ENCODE measurements at places on chromosomes 7 and 10.

GRCh38 chr7:44515590-44516268, 25.3 kb upstream of the NUDCD3 start:
- no peak for DNase-seq

DNA sequence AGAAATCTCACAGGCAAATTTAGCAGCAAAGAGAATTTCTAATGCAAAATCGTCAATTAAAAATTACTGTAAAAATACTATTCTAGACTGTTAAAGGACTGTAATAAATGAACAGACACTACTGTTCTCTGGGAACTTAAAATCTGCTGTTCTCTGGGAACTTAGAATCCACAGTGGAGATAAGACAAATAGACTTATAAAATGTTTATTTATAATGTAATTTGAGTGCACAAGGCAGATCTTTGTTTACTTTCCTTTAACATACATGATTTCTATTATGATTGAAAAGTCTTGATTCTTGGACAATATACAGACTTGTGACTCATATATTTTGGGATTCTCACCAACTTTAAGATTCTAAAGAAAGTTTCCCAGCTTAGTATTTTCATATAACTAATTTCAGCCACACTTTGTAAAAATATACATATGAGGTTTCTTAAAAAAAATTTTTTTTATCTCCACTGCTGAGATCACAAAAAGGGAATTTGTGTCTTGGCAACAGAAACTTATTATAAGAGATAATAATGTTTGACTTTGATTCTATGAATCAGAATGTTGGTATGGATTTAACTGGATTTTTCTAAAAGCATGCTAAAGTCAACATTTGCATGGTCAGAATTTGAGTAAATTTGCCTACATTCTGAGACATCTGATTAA, 166.3 kb upstream of the RHOBTB1 start:
- no peak for DNase-seq

- no peak for DNase-seq
Measured at GRCh38 chr7:32390210-32390609, 100.0 kb downstream of the LSM5 start.

GRCh38 chr10:102620138-102620590, 24.1 kb upstream of the TRIM8 start:
- DNase-seq, result no peak

GRCh38 chr7:30135301-30136116, 723 bp downstream of the MTURN start:
- peak; percentile 30 for DNase-seq

Measured in HepG2 (cell line).